ENCODE measurements at places on chromosomes 11 and 22.

DNA sequence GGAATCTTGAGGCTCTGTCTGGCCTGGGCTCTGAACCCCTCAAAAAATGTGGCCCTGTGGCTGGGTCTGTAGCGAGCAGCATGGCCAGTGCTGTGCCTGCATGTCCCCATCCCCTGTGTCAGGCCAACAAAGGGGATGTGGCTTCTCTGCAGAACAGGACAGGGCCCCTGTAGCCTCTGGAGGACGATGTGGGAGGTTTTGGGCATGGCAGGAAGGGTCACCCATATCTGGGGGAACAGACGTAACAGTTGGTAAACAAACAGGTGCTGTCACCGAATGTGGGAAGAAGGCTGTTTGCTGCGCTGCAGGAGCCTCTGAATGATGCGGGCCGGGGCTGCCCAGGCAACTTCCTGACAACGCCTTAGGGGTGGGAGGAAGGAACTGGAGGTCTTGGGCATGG, 35.0 kb downstream of the LRP5 start:
- no peak for DNase-seq

- no peak for DNase-seq
Observed at GRCh38 chr11:132427611-132428010, 1057.2 kb downstream of the NTM start.

DNA sequence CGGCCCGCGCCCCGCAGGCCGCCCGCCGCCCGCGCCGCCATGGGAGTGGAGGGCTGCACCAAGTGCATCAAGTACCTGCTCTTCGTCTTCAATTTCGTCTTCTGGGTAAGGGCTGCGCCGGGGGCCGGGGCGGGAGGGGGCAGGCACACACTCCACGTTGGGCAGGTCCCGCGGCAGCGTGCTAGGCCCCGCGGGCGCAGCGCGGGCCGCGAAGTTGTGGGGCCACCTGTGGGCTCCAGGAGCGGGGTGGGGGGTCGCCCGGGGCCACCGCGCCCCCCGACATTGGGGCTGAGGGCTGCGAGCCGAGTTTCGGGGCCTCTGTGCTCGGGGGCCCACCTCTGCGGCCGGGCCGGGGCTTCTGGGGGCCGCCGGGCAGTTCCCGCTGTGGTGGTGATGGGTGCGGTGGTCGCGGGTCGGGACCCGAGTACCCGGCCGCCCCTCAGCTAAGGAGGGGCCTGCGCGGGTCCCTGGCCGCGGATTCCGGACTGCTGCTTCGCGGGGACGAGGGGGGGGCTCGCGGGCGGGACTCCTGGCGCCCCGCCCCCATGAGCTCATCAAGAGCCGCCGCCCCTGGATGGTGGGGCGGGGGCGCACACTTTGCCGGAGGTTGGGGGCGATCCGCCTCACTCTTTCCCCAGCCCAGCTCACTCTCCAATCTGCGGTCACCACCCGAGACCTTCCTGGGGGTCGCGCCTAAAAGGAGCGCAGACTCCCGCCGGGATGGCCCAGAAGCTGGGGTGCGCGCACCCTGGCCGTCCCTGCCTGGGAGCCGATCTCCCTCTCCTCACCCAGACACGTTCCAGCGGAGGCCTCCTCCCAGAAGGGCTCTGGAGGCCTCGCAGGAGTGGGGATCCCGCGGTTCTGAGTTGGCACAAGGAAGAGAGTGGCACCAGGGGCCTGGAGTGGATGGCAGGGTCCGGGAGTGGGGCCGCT, 667 bp downstream of the CD81 start:
- DNase-seq, result no peak

GRCh38 chr22:47826016-47826415, 1063.6 kb downstream of the TBC1D22A start:
- no peak for DNase-seq

DNA sequence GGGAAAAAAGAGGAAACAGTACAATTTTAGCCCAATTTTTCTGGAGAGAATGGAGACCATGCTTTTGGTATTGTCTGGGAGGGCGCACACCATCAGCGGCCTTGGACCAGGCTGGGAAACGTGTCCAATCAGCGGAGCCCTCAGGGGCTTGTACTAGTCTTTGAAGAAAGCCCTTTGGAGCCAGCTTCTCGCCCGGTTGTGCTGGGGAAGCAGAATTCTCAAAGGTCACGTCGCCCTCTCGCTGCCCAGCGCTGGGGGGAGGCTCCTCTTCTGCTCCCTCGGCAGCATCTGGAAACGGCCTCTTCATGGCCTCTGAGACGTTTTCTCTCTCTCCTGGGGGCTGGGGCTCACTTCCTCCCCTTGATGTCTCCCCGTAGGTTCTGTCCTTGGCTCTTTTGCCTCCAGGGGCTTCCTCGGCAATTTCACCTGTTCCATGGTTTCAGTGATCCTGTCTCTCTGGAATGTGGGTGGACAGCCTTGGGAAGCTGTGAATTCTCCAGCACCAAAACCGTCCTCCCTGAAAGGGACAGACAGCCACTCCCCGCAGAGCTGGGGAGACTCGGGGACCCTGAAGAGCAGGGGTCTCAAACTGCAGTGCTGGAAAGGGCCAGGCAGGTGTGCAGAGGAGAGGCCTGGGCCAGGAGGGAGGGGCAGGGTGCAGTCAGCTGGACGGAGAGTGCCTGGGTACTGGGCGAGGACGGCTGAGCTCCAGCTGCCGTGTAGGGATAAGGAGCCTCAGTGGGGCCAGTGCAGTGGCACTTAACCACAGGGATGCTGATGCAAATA, 80.2 kb downstream of the RPS6KA4 start:
- no peak for DNase-seq

GRCh38 chr11:36280531-36280930, 8.7 kb downstream of the COMMD9 start:
- DNase-seq, result no peak

DNA sequence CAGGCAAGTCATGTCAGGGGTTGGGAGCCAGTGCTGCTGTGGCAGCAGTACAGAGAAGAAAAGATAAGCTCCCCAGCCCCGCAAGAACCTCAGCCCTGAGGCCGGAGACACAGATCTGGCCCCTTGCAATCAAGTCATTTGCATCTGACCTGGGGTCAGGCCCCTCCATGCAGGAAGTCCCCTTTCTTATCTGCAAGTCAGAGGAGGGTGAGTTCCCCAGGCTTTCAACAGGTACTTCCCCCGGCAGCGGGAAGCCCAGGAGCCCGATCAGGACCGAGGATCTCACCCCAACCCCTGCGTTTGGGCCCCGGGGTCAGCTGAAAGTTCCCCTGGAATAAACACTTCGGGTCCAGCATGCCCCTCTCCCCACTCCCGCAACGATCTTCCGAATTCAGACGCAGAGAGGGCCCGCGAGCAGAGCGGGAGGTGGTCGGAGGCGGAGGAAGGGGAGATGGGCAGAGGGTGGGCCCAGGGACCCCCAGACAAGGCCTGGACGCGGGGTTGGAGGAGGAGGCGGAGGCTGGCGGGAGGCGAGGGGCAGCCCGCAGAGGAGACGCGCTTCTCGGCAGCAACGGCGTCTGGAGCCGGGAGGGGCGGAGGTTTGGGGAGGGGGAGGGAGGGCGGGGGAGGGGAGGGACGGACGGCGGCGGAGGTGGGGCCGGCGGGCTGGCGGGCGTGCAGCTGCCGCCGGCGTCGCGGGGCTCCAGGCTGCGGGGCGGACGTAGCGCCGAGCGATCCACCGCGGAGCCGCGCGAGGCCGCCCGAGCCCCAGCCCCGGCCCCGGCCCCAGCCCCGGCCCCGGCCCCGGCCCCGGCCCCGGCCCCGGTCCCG, at the start of gene TSPAN18:
TSPAN18 (plus strand) TSS at position 680 of the 831 bp plus-strand sequence. CDS start 179,455 bp downstream, outside the sequence.
- no peak for DNase-seq

DNA sequence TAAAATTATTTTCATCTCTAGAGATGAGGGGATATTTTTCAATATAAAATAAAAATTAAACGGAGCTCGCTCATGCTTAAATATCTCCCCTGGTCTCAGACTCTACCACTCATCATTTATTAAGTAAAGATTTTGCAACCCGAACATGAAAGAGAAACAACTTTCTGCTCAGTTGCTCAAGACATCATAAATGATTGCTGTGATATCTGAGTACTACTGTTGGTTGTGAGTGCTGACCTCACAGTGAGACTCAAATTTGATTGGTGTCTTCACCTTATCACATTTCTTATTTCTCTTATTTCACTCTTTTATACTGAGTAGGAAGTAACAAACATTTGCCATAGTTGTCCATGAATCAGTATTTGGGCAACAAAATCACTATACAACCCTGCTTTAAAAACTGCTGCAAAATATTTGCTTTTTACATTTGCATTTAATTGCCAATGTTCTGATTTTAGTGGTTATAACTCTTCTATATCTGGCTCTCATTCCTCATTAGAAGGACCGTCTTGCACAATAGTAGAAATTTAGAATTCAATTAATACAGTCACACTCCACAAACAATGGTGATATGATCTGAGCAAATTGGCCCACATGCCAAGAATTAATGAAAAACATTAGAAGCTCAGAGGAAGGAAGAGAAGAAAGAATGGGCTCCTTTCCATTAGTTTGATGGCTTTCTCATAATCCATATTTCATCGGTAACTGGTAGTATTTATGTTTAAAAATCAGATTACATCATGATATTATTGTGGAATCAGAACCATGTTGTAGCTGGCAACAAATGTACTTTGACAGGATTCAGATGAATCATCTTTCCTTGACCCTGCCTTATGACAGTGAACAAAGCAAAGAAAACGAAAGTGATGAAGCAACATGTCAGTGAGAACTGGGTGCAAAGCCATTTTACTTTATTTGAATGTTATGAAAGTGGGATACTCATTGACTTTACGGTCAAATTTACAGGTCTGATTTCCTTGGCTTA, 973.6 kb upstream of the TENM4 start:
- no peak for DNase-seq

GRCh38 chr11:77347948-77348347, 46.5 kb upstream of the GDPD4 start:
- DNase-seq, result no peak

- DNase-seq, result no peak
Observed at GRCh38 chr11:129278586-129279319, 86.6 kb upstream of the ARHGAP32 start.

DNA sequence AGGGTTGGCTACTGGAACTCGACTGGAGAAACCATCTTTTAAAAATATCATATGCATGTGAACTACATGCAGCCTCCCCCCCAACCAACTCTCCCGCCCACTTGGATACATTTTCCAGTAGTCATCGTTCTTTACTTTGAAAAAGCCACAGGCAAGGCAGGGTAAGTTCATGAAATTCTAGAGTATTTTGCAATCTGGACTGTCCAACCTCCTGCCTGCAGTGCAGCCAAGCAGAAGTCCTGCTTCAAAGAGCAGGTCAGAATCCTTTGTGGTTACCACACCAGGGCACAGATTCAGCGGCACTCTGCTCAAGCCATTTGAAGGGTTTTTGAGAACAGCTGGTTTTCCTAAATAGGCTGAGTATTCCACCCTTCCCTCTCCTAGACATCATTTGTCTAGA, 12.1 kb downstream of the ELF5 start:
- DNase-seq, result no peak

DNA sequence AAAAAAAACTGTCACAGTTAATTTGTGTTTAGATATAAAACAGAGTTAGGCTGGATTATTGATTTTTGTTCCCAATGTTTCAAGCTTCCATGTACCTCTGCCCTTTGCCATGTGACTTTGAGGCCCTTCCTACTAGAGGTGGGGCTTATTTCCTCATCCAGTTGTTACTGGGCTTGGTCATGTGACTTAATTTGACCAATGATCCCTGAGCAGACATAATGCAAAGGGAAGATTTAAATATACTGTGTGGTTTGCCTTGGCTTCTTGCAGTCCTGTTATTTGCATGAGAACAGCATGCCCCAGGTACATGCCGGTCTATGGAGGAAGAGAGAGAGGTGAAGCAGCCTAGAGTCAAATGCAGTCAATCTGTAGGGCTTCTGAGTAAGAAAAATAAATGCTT, 347.0 kb downstream of the MIAT start:
- no peak for DNase-seq

- DNase-seq, result no peak
Observed at GRCh38 chr11:62008193-62008592, 40.8 kb upstream of the FTH1 start.

DNA sequence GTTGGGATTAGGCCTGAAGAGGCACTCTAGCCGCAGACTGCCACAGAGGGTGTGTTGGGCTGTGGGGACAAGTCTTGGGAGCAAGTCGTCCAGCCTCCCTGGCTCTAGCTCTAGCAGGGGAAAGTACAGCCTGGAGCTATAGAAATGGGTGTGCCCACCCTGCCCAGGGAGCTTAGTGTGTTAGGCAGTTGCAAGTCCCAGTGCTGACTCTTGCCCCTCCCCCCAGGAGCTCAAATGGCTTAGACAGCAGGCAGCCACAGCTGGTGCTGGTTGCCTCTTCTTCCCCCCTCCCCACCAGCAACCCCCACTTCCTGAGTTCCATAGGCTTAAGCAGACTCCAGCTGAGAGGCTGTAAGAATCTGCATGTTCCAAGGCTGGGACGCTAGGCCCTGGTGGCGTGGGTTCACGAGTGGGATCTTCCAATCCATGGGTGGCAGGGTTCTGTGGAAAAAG, 61.2 kb downstream of the GUCY1A2 start:
- no peak for DNase-seq

DNA sequence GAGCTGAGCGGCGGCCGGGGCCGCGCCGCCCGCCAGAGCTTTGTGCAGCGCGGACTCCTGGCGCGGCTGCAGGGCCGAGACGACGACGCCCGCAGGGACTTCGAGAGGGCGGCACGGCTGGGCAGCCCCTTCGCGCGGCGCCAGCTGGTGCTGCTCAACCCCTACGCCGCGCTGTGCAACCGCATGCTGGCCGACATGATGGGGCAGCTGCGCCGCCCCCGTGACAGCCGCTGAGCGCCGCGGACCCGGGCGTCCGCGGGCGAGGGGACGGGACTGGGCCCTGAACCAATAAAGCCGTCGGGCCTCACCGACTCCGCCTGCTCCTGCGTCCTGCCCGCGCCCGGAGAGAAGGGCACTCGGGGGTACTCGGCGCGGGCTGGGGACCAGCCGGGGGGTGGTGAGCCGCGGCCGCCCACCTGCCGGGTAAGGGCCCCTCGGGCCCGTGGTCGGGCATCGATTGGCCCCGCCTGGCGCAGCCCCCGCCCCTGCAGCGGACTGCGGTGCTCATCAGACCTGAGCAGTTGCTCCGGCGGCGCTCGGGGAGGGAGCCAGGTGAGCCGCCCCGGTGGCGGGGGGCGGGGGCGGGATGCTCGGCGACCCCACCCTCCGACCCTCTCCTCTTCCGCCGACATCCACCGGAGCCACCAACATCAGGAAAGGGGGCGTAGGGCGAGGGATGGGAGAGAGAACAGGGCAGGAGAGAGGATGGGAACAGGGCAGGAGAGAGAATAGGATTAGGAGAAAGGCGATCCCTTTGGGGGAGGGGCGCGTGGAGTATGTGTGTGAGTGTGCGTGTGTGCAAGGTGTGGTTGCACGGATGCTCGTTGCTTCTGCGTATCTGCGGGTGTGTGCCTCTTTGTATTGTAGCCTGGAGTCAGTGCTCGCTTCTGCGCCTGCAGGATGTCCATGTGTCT, at the start of gene TMEM25:
TMEM25 (plus strand) TSS at position 510 of the 914 bp plus-strand sequence. CDS start 610 bp downstream, outside the sequence.
- DNase-seq, result no peak

- no peak for DNase-seq
Observed at GRCh38 chr11:2574553-2575535, 125.0 kb downstream of the KCNQ1OT1 start.

- no peak for DNase-seq
Observed at GRCh38 chr11:2104524-2105440, 34.4 kb downstream of the IGF2 start.

DNA sequence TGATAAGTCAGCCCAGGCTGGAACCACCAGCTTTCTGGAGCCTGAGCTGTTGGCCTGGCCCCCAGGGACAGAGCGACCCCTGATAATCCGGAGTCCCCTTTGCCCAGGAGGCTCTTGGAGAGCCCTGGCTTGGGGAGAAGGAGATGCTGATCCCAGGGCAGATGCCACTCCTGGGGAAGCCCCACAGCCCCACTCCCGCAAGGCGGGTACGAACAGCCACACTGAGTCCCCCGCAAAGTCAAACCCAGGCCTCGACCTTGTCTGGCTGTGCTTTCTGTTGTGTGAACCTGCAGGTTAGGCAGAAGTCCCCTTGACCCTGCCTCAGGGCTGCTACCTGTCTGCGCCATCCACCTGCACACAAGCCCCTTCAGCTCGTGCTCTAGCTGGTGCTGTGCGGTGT, 108.0 kb downstream of the KCNQ1OT1 start:
- no peak for DNase-seq

Measured in NCI-H2029 treated with DMSO at 0.1 percent for 48 hours (cell line).